ENCODE measurements at places on chromosomes 16 and 17. TPM values are rescaled to one million over a fixed set of nuclear protein-coding genes. Genes with fewer than 3 reads are reported as not detected.

- no peaks in the 10 kb centered on the region for H3K4me1 ChIP-seq
- no peaks in the 10 kb centered on the region for H3K27me3 ChIP-seq
- no peaks in the 10 kb centered on the region for H3K36me3 ChIP-seq
- H3K27ac ChIP-seq = no peak overlapping the region
- no peak overlapping the region for H3K4me3 ChIP-seq
Observed at GRCh38 chr17:40452216-40452787, 9.1 kb downstream of the IGFBP4 start.

DNA sequence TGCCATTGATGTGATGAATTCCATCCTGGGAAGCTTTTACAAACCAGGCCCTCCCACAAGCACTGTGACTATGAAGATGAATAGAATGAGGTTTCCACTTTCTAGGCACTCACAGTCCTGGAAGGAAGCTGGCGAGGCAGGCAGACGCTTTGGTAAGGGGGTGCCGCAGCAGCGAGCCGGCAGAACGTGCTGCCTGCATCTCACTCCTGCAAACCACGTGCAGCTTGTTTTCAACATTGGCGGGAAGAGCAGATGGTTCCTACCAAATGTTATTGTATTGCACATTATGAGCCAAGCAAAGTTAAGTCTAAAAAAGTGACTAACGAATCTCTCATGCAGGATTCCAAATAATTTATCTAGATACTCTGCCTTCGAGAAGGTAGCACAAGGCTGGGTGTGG, 3.7 kb upstream of the DNAI2 start:
- H3K27me3 ChIP-seq = peaks cover 2% of the 10 kb centered on the region
- no peak overlapping the region for H3K4me3 ChIP-seq
- H3K27ac ChIP-seq = no peak overlapping the region
- no peaks in the 10 kb centered on the region for H3K4me1 ChIP-seq
- no peak for DNase-seq
- no peaks in the 10 kb centered on the region for H3K36me3 ChIP-seq

DNA sequence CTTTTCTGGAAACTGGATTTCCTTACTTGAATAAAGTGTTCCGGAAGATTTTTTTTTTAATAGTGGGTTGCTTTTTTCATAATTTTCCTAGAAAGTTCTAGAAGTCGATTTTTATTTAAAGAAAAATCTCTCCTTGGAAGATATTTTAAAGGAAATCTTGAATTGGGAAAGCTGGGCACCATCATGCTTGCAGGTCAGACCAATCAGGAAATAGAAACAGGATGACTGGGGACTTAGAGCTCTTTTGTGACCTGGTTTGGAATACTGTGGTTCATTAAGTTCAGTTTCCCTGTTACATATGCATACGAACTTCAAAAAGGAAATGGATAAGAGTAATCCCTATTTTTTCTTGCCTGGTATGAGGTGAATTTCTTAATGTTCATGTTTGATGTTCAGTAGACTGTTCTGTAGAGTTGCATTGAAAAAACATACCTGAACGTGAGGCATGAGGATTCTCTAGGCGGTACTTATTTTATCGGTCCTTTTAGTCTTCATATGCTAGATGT, 1.2 kb downstream of the NFATC3 start:
- H3K4me1 ChIP-seq = peaks cover 4% of the 10 kb centered on the region
- DNase-seq = no peak
- H3K4me3 ChIP-seq = peak overlapping the region; percentile 86

The AGRP gene
- total RNA-seq = not detected

DNA sequence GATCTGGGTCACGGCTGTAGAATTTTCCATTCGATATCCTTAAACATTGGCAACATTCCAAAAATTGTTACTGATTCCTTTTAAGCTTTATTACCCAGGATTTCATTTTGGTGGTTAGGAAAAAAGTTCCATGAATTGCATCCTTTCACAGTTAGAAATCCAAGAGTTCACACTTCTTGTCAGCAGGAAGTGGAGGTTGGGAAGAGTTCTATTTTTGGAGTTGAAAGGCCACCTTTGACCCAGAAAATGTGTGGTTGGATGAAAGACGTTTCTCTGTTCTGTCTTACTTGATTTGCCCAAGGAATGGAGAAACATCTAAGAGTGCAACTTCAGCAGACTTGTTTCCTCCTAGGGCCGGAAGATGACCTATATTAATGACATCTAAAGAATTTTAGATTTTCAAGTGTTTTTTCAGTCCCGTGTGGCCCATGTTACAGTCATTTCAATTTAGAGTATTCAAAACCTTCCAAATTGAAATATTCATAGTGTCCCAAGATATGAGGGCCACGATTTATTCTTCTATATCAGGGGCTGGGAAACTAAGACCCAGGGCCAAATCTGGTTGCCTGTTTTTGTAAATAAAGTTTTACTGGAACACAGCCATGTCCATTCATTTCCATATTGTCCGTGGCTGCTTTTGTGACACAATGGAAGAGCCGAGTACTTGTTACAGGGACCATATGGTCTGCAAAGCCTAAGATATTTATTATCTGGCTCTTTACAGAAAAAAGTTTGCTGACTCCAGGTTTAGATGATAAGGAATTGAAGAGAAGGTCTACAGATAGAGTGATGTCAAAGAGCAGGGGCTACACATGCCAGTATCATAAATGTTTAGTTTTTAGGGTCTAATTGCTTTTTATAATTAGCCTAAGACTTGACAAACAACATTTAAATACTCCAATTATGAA, 50.2 kb downstream of the CDK5R1 start:
- no peaks in the 10 kb centered on the region for H3K36me3 ChIP-seq
- no peak for DNase-seq
- H3K27ac ChIP-seq = no peak overlapping the region
- no peaks in the 10 kb centered on the region for H3K4me1 ChIP-seq
- no peak overlapping the region for H3K4me3 ChIP-seq
